Myocyte (in vitro differentiated cells): ENCODE measurements at places on chromosomes 13 and 19. TPM values are rescaled to one million over a fixed set of nuclear protein-coding genes. Genes with fewer than 3 reads are reported as not detected.

ACER1 gene
- not detected in 2 replicates for total RNA-seq

IGLON5 gene
- not detected in 2 replicates for total RNA-seq

RDH8 gene
- total RNA-seq: not detected in 2 replicates

UBL5 gene
- 417 and 480 TPM in 2 replicates for total RNA-seq

HRC gene
- total RNA-seq: 375 and 578 TPM in 2 replicates

POU2F2 gene
- 0.03 TPM in 1 of 2 replicates, not detected in the other for total RNA-seq

KASH5 gene
- total RNA-seq: not detected in 2 replicates

NAPSA gene
- 0.48 and 1.7 TPM in 2 replicates for total RNA-seq

SIGLEC10 gene
- not detected in 2 replicates for total RNA-seq

KLK5 gene
- not detected in 2 replicates for total RNA-seq

UGGT2 gene
- 27.9 and 29.0 TPM in 2 replicates for total RNA-seq

DACT3 gene
- 3.9 and 5.9 TPM in 2 replicates for total RNA-seq

ZNRF4 gene
- total RNA-seq: not detected in 2 replicates

PROZ gene
- not detected in 2 replicates for total RNA-seq

MAP2K2 gene
- total RNA-seq: 201 and 224 TPM in 2 replicates
